Naive thymus-derived CD4-positive, alpha-beta T cell (primary cell): ENCODE measurements at places on chromosomes 1 and 21. TPM values are rescaled to one million over a fixed set of nuclear protein-coding genes. Genes with fewer than 3 reads are reported as not detected.

SPRR4 gene
- not detected for total RNA-seq

DNA sequence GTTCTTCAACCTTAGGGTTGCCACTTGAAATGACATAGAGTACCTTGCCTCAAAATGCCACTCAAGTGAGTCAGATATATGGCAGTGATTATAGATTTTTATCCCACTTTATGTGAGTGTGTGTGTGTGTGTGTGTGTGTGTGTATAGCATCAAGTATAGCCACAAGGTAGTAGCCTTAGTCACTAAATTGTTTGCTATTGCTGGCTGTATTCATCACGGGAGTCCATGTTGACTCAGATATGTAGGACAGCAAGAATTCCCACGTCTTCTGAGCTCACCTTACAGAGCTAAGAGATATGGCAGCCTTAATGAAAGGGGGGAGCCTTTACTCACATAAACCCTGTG, 9.3 kb downstream of the ETS2 start:
- H3K4me1 ChIP-seq: no peaks in the 10 kb centered on the region
- peaks cover 14% of the 10 kb centered on the region for H3K36me3 ChIP-seq
- no peaks in the 10 kb centered on the region for H3K27me3 ChIP-seq
- no peak for DNase-seq
- no peak overlapping the region for H3K27ac ChIP-seq
- no peak overlapping the region for H3K4me3 ChIP-seq

- H3K36me3 ChIP-seq: no peaks in the 10 kb centered on the region
- no peaks in the 10 kb centered on the region for H3K27me3 ChIP-seq
- no peaks in the 10 kb centered on the region for H3K4me1 ChIP-seq
Measured at GRCh38 chr1:54109129-54110090, 43.4 kb downstream of the CDCP2 start.

DNA sequence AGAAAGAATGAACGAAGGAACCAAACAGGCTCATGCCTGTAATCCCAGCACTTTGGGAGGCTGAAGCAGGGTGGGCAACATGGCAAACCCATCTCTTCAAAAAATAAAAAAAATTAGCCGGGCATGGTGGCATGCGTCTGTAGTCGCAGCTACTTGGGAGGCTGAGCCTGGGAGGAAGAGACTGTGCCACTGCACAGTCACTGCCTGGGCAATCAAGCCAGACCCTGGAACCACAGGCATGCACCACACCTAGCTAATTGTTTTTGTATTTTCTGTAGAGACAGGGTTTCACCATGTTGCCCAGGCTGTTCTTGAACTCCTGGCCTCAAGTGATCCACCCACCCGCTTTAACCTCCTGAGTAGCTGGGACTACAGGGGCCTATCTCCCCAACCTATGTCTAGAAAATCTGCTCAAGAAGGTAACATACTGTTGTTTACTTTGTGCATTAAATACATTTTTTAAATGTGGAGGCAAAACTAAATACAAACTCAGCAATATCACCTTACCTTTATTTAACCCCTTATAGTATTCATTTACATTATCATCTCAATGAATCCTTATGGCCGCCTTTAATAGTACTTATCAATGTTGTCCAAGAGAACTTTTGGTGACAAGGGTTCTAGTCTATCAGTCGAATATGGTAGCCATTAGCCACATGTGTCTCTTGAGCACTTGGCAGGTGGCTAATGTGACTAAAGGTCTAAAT, 2.7 kb downstream of the KHDC4 start:
- no peak for DNase-seq
- H3K4me1 ChIP-seq: peaks cover 42% of the 10 kb centered on the region
- peak overlapping the region; percentile 44 for H3K27ac ChIP-seq
- peaks cover 27% of the 10 kb centered on the region for H3K36me3 ChIP-seq
- no peak overlapping the region for H3K4me3 ChIP-seq
- H3K27me3 ChIP-seq: no peaks in the 10 kb centered on the region

- H3K36me3 ChIP-seq: no peaks in the 10 kb centered on the region
- H3K4me1 ChIP-seq: no peaks in the 10 kb centered on the region
- H3K27me3 ChIP-seq: no peaks in the 10 kb centered on the region
- no peak overlapping the region for H3K27ac ChIP-seq
Measured at GRCh38 chr1:226965581-226966440, 25.7 kb downstream of the COQ8A start.

DNA sequence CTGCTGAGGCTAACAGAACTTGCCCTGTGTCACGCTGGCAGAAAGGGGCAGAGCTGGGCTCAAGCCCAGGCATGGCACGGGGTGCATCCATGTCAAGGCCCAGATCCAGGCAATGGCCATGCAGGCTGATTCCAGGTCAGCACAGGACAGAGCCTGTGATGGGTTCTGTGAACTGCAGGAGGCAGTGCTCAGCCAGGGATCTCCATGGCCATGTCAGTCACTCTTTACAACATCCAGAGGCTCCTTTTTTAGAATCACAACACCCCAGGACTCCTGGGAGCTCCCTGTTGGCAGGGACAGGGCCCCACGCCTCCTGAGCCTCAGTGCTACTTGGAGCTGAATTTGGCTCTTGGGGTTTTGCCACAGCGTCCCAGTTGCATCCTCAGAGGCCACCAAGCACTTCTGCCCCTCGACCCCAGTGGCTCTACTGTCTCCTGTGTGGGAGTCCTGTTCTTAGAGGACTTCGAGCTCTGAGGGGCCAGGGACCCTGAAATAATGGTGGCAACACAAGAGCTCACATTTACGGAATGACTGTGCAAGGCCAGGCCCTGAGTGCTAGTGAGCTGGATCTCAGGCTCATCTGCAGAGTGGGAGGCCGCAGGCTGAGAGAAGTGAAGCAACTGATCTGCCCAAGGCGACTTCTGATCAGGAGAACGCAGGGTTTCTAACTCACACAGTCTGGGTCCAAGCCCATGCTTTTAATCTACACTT, 211.5 kb downstream of the TRABD2B start:
- no peak overlapping the region for H3K27ac ChIP-seq
- H3K36me3 ChIP-seq: no peaks in the 10 kb centered on the region
- H3K4me1 ChIP-seq: no peaks in the 10 kb centered on the region
- no peak overlapping the region for H3K4me3 ChIP-seq
- DNase-seq: no peak

CAMK2N1 gene
- 3.8 TPM for total RNA-seq

GRCh38 chr21:27298465-27298864, 331.6 kb upstream of the ADAMTS5 start:
- no peak overlapping the region for H3K27ac ChIP-seq
- H3K4me1 ChIP-seq: no peaks in the 10 kb centered on the region
- no peak for DNase-seq
- no peaks in the 10 kb centered on the region for H3K27me3 ChIP-seq

DNA sequence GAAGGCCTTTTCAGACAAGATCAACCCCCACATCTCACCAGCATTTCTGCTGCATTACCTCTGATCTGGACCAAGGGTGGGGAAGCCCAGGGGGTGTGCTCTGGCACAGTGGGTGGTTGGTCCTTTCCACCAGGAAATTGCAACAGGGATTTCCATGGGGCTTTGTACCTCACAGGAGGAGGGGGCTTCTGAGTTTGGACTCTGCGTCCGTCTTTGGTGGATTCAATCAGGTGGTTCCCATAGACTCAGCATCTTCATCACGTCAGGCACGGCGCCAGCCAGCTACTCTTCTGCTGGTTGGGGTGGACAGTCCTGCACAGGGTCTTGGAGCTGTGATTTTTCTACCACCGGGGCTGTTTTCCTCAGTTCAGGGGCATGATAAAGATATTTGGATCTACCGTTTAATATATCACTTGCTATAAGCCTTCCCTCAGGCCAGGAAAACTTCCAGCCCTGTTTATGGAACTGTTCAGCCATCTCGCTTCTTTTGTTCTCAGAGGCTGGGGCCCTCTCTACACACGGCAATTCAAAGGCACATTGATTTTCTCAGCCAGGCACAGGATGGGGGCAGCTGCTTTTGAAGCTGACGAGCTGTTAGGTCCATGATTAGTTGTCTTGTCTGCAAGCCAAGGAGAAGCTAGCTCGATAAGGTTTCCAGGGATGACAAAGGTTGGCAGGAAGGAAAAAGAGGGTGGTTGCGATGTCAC, 467.3 kb downstream of the CAMTA1 start:
- no peak overlapping the region for H3K4me3 ChIP-seq
- no peaks in the 10 kb centered on the region for H3K4me1 ChIP-seq
- DNase-seq: no peak
- no peaks in the 10 kb centered on the region for H3K27me3 ChIP-seq
- H3K36me3 ChIP-seq: no peaks in the 10 kb centered on the region
